ENCODE measurements at places on chromosomes 1 and 21. TPM values are rescaled to one million over a fixed set of nuclear protein-coding genes. Genes with fewer than 3 reads are reported as not detected.

FCRL1 gene
- total RNA-seq: 0.22 TPM

PRAMEF33 gene
- not detected for total RNA-seq

GRCh38 chr1:8094481-8095241, 68.6 kb upstream of the ERRFI1 start:
- H3K4me1 ChIP-seq: peaks cover 30% of the 10 kb centered on the region
- peaks cover 3% of the 10 kb centered on the region for H3K36me3 ChIP-seq
- no peak overlapping the region for H3K27ac ChIP-seq

DNA sequence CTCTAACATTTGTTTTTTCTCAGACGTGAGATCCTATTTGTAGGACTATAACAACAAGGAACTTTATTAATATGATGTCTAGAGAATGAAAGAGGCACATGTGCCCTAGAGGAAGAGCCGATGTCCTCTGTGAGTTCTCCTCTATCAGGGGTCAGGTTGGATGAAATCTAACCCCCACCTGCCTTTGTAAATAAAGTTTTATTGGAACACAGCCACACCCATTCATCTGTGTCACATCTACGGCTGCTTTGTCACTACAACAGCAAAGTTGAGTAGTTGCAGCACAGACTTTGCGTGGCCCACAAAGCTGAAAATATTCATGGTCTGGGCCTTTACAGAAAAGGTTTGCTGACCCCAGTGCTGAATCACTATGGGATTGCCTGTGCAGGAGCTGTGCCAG, 571 bp upstream of the CAPN9 start:
- H3K4me1 ChIP-seq: no peaks in the 10 kb centered on the region
- H3K27me3 ChIP-seq: no peaks in the 10 kb centered on the region
- DNase-seq: no peak
- no peaks in the 10 kb centered on the region for H3K36me3 ChIP-seq
- H3K4me3 ChIP-seq: no peak overlapping the region

- H3K27me3 ChIP-seq: peaks cover 78% of the 10 kb centered on the region
- H3K27ac ChIP-seq: no peak overlapping the region
- no peak overlapping the region for H3K4me3 ChIP-seq
- DNase-seq: no peak
- H3K36me3 ChIP-seq: no peaks in the 10 kb centered on the region
- peaks cover 4% of the 10 kb centered on the region for H3K4me1 ChIP-seq
Measured at GRCh38 chr1:37629726-37630425, 4.8 kb downstream of the RSPO1 start.
